Dermis lymphatic vessel endothelial cell (primary cell): ENCODE measurements at places on chromosomes 3 and 15. TPM values are rescaled to one million over a fixed set of nuclear protein-coding genes. Genes with fewer than 3 reads are reported as not detected.

Gene LEKR1
- 0.60 and 0.76 TPM in 2 replicates for total RNA-seq

Gene C3orf49
- total RNA-seq: not detected in 2 replicates

Gene TMEM212
- total RNA-seq: not detected in 2 replicates

Gene MEIS2
- total RNA-seq: 12.2 and 21.6 TPM in 2 replicates

Gene TUSC7
- not detected in 2 replicates for total RNA-seq

Gene CLRN1
- total RNA-seq: not detected in 2 replicates
